ENCODE measurements at places on chromosomes 13 and 19.

GRCh38 chr13:44110091-44110621 is 230.5 kb downstream of the LACC1 start:
- DNase-seq, result no peak

GRCh38 chr19:31125071-31125470 is 224.2 kb downstream of the TSHZ3 start:
- no peak for DNase-seq

GRCh38 chr13:110554227-110554836 is 7.2 kb downstream of the RAB20 start:
- no peak for DNase-seq

DNA sequence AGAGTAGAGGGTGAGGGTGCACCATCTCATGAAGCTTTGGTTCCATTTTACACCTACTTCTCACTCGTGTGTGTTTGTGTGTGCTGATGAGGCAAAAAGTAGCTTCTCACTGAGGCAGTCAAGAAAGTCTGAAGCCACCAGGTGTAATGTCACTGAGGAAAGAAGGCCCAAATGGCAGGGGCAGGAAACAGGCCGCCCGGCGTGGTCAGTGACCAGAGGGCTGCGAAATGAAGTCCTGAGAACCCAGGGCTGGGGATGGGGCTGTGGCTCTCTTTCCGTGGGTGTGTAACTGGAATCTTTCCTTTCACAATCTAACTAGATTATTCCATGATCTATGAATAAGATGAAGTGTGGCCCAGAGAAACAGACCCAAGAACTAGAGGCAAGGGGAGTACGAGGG is 25.5 kb upstream of the TFDP1 start:
- no peak for DNase-seq

DNA sequence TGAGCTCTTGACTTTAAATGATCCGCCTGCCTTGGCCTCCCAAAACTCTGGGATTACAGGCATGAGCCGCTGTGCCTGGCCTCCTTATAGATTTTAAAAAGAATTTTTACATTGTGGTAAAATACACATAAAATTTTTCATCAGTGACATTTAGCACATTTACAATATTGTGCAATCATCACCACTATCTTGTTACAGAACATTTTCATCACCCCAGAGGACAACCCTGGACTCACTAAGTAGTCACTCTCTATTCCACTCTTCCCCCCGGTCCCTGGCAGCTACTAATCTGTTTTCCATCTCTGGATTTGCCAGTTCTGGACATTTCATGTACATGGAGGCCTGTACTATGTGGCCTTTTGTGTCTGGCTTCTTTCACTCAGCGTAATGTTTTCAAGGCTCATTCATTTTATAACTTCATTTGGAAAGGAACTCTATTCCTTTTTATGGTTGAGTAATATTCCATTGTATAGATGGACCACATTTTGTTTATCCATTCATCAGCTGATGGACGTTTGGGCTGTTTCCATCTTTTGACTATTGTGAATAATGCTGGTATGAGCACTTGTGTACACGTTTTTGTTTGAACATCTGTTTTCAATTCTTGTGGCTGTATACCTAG is 19.9 kb downstream of the MEGF8 start:
- DNase-seq, result no peak

DNA sequence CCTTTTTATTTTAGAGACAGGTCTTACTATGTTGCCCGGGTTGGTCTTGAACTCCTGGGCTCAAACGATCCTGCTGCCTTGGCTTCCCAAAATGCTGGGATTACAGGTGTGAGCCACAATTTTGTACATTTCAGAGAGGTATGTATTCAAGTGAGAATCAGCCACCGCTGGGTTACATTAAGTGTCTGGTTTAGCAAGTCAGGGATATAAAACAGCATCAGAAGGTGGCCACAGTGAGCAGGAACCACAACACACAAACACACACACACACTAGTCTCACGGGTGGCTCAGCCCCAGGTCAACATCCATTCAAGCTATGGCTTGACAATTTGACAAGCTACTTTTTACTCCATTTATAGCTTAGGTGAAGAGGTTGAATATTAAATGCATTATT is 20.2 kb downstream of the KLK5 start:
- DNase-seq, result no peak

DNA sequence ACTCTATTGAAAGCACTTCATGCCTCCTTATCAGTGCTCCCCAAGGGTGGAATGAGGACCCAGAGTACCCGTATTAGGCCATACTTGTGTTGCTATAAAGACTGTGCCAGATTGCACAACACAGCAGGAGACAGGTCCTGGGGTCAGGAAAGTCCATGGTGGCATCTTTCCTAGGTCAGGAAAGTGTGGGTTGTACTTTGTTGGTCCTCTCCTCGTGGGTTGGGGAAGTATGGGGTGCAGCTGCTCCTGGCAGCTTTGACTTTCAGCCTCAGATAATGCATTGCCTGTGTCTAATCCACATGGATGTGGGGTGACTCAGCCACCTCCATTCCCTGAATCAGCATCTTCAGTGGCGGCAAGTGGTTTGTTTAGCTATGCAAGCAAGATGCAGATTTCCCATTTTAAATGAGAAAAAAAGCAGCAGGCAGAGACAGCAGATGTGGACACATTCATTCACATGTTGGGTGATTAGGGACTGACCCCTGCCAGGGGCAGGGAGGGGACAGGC is 8.4 kb upstream of the CYP2B6 start:
- no peak for DNase-seq

GRCh38 chr19:41297628-41298347 is 12.2 kb upstream of the CCDC97 start:
- no peak for DNase-seq

- DNase-seq, result no peak
Measured at GRCh38 chr13:89687066-89687465, 1660.4 kb upstream of the MIR17HG start.

DNA sequence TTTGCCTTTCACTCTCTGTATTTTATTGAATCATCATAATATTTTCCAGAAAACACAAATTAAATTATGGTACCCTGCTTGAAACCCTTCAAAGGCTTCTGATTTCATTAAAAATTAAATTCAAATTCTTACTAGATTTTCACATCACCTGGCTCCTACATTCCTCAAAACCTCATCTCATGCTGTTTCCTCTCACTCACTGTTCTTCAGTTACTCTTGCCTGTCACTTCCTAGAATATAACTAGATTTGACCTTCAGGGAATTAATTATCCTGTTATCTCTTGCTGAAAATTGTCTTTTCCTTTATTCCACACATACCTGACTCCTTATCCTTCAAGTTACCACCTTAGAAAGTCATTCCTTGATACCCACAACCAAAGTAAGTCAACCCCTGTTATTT is 2294.7 kb downstream of the PCDH9 start:
- DNase-seq, result no peak

DNA sequence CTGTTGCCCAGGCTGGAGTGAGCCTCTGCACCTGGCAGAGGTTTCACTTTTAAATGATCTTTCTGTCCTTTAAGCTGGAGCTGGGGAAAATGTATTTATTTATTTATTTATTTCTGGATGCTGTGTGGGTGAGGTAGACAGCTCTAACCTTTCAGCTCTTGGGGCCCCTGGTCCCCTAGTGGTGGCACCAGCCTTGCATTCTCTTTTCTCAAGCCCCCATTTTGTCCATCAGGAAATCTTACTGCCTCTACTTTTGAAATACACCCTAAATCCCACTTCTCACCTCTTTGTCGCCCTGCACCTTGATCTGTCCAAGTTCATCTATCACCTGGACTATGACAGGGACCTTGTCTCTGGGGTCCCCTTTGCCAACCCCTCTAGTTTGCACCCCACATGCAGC is 2.1 kb upstream of the B9D2 start:
- DNase-seq, result no peak

- DNase-seq, result no peak
Measured at GRCh38 chr13:81927347-81927746, 1586.4 kb upstream of the SPRY2 start.

DNA sequence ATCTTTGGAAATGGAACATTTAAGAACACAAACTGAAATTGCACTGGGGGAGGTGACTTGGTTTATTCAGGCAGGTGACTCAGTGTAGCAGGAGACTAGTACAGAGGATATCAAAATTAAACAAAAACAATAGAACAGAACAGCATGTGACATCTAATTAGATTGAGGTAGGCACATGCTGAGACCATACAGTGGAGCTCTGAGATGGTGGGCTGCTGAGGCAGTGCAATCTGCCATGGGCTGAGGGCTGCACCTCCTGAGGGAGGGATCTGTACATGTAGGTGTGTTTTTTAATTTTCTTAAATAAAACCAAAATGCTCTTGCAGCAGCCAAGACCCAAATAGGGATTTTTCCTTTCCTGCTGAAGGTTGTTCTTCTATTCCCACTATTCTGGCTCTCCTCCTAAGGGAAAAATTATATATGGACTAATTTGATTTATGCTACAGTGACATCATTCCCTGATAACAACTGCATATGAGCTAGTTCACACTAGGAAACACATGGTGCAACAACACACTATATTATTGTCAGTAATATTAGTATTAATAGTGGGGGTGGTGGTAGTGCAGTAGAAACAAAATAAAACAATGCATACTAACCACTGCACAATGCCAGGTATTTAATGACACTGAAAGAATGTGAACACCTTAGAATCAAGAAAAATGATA is 48.0 kb downstream of the LNX2 start:
- DNase-seq, result no peak

DNA sequence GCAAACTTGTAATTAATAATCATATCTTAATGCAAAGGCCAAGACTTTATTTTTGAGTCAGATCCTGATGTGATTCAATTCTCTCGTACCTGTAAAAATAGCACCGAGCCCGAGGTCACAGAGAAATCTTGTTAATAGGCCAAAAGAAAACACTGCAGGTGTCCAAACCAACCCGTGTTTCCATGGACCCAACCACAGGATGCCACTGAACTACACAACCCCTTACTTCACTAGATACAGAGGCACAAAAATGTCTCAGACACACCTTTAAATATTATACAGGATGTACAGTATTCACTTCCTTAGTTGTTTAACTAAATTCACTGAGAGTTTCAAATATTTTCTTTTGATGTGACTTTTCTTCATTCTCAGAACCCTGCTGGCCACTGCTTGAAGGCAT is 530.9 kb downstream of the MYO16 start:
- DNase-seq, result no peak

GRCh38 chr13:30078059-30078458 is 227.6 kb upstream of the UBL3 start:
- DNase-seq, result no peak

- no peak for DNase-seq
Measured at GRCh38 chr13:73715114-73715910, 418.9 kb downstream of the KLF12 start.

DNA sequence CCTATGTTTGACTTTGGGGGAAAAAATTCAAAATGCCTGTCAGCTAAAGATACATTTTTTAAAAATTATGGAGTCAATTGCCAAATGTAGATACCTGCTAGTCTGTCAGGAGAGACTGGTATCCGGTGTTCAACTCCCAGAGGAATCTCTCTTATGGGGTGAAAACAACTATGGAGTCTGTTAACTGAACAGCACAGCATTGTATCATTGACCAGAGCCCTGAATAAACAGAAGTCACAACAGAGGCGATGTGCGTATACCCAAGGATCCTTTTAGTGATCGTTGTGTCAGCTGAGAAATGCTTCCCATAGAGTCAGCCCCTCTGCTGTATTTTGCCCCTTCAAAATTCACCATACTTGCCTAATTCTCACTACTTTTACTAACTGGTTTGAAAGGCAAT is 257.3 kb downstream of the GPC5 start:
- DNase-seq, result no peak

- DNase-seq, result no peak
Measured at GRCh38 chr19:5054551-5055456, 85.9 kb downstream of the KDM4B start.

DNA sequence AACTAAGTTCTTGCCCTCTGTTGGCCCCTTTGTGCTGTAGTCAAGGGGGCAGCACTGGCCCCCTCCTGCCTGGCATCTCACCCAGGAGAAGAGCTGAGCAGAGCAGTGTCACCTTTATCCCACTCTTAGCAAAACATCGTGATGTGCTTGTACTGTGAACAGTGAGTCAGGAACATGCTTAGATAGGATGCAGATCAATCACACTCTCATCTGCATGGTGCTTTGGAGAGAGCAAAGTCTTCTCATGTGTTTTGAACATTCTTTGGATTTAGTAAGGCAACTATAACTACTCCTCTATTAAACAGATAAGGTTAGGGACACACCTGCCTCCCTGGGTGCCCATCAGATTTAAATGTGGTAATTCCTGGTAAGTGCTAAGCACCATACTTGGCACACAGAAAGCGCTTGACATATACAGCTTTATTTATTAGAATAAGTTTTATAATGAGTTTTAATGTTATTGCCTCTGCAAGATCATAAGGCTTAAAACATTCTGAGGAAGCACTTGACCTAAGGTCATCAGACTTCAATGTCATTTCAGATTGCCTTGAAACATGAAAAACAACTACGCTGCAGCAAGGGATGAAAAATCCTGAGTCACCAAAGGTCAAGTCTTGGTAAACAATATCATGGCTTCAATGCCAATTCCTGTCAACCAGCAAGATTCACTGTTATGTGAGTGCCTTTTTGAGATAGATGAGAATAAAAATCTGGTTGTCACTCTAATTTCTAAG is 82.4 kb upstream of the IRS2 start:
- no peak for DNase-seq

GRCh38 chr13:111646456-111646855 is 326.0 kb downstream of the TEX29 start:
- DNase-seq, result no peak

DNA sequence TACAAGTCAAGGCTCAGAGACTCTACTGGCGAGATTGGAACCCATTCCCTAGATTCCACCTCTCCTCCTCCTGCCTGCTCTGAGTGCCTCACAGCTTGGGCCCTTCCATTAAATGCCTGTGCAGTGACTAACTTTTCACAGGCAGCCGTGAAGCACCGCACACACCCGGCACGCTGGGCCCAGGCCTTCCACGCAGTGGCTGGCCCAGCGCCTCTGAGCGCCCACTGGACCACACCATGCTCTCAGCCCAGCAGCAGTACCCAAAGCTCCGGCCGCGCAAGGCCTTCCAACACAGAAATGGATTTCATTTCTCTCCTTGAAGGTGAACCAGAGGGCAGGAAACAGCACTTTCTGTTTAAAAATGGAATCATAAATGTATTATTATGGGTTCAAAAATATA is 26.0 kb downstream of the RAB20 start:
- no peak for DNase-seq

DNA sequence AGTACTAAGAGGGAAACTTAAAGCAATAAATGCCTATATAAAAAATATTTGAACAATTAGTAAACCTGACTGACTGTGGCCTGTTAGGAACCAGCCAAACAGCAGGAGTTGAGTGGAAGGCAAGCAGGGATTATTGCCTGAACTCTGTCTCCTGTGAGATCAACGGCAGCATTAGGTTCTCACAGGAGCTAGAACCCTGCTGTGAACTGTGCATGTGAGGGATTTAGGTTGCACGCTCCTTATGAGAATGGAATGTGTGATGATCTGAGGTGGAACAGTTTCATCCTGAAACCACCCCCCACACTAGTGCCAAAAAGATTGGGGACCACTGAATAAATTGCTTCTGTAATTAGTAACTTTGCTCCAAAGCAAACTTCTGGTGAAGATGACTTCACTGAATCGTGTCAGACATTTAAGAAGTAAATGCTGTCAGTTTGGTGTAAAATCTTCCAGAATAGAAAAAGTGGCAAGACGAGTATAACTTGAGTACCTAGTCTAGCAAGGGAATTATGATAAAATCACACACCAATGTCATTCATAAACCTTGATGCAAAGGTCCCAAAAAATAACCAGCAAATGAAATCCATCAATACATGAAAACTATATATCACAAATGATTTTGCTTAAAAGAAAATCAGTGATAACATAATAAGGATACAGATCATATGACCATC is 53.8 kb downstream of the SLC6A16 start:
- DNase-seq, result no peak

GRCh38 chr19:27780367-27781075 is 1432.4 kb downstream of the UQCRFS1 start:
- DNase-seq, result no peak
